AG04449 (cell line): ENCODE measurements at places on chromosomes 2 and 18.

DNA sequence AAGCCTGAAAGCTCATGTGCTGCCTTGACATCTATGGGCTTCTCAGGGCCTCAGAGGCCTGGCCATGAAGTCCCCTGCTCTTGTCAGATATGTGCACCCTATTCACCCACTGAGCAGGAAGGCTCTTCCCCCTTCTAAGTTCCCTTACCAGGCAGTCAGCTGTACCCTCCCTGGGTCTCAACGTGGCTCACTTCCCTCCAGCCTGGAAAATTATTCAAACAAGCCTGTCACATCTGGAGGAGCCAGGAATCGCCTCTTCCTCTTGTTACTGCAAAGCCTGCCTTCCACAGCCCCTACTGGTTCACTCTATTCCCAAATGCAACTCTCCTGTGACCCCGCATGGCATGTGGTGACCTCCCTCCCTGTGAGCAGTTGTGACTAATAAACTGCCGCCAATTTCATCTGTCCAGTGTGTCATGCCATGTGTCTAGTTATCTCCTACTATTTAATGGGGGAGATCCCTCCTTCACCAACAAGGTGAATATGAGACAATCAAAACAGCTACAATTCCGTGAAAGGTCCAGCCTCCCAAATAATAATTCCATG lies 8.4 kb upstream of the SERPINB8 start:
- DNase-seq = no peak

GRCh38 chr2:118013221-118013723 lies 598 bp downstream of the CCDC93 start:
- no peak for DNase-seq

DNA sequence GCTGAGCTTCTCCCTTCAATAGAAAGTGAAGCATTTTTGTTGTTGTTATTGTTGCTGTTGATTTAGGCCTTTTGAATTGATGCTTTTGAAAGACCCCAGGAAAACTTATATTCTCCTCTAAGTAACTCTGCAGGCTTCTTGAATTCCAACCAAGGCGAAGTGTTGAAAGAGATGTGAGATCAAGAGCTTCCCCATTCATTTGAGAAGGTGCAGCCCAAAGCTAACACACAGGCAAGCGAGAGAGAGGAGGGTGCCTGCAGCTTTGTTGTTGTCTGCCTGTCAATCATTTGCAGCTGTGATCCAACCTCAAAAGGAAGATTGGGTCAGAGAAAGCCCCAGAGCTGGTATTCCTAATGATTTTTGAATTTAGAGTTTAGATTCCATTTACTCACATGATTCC lies 963.6 kb upstream of the CNTNAP5 start:
- DNase-seq = no peak

GRCh38 chr2:61937098-61937497 lies 31.6 kb downstream of the COMMD1 start:
- DNase-seq = no peak

- DNase-seq = no peak
Observed at GRCh38 chr2:190849774-190850173, 30.8 kb upstream of the GLS start.

DNA sequence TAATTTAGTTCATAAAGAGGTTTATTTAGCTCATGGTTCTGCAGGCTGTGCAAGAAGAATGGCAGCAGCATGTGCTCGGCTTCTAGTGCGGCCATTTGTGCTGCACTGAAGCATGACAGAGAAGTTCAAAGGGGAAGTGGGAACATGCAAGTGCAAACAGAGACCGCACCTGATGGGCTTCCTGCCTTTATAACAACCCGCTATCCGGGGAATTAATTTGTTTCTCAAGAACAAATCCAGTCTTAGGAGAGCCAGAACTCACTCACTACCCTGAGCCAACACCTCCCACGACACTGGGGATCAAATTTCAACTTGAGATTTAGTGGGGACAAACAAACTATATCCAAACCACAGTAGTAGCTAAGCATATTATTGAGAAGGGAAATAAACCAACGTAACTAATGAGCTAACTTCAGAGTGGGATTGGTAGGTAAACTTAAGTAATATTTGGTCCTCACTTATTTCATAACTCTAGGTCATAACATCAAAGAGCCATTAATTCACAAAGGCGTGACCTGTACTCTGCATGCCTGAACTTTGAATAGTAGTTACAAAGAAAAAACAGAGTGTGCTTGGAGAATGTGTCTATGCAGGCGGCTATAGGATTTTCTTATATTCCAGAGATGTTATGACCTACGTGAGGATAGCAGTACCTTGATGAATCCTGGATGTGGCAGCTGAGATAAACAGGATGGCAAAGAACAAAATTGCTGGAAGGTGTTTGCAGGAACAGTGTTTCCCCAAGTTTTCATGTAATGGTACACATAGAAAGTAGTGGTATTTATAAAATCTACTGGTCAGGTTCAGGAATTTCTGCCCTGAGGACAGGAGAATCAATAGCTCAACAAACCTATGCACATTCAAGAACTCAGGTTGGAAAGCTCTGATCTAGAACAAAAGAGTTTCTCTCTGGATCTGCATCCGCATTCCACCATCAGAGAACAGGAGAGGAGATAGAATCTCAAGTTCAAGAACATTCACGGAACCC lies 845.9 kb upstream of the ID2 start:
- no peak for DNase-seq

DNA sequence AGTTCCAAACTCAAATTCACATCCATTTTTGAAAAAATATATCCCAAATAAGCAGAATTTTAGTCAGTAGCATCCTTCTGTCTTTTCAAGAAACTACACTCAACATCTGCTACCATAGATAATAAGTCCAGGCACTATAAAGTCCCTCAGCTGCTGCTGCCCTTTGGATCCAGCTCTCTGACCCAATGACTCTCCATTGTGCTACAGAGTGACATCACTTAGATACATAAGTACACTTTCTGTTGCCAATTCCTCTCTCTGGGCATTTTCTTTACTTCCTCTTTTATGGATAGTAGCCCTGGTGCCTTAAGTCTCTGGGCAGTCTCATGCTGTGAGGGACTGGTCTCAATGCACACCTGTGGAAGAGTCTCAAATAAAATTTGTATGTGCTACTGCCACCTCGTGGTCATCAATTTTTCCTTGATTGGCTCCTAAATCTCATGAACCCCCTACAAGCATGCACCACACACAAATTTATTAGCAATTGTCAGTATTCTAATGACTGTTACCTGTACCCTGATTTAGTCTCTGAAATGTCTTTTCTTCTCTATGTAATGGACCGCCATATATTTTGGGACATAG lies 219.2 kb downstream of the LRP1B start:
- DNase-seq = no peak

DNA sequence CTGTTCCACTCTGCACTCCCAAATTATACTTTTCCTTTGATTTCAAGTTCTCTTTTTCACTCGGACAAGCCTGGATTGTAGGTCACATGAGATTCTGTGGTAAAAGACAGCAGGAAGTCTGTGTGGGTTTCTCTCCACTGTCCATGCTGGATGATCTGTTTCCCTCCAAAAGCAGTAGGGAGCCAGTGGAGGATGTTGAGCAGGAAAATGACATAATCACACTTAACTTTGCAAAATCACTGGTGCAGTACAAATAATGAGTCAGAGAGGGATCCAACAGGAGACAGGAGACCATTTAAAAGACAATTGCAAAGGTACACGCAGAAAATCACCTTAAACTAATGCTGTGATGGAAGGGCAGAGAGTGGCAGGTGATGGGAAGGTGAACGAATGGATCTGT lies 301.3 kb downstream of the ZNF407 start:
- DNase-seq = no peak

GRCh38 chr2:88451811-88452564 lies 505 bp downstream of the FOXI3 start:
- DNase-seq = no peak

DNA sequence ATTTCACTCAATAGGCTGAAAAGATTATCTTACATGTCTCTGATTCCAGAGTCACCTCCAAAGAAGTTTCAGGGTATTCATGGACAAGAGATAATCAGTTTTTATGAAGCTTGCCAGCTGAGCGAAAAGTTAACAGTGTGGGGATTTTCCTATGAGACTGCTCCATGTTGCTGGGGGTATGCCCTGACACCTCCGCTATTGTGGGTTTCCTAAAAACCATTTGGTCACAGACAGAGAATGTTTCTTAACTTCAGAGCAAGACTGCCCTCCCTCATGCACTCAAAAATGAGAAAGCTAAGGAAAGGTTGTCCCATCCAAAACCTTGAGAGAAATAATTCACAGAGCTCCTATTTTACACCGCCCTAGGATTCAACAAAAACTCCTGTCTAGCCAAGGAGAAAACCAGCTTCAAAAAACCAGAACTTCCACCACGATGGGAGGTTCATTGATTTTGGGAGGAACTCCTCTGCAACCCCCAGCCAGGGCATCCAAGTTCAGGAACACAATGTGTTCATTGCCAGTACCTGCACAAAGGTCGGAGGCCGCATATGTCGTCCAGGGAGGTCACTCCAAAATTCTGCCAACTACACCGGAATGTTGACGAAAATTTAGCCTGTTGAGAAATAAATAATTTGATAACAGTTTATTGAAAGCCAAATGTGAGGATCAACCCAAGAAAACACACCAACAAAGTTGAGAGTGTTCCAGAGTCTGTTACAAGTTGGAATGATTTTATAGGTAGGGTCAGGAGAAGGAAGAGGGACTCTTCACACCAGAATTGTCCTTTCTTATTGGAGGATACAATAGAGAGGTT lies 104.3 kb downstream of the SP100 start:
- no peak for DNase-seq

DNA sequence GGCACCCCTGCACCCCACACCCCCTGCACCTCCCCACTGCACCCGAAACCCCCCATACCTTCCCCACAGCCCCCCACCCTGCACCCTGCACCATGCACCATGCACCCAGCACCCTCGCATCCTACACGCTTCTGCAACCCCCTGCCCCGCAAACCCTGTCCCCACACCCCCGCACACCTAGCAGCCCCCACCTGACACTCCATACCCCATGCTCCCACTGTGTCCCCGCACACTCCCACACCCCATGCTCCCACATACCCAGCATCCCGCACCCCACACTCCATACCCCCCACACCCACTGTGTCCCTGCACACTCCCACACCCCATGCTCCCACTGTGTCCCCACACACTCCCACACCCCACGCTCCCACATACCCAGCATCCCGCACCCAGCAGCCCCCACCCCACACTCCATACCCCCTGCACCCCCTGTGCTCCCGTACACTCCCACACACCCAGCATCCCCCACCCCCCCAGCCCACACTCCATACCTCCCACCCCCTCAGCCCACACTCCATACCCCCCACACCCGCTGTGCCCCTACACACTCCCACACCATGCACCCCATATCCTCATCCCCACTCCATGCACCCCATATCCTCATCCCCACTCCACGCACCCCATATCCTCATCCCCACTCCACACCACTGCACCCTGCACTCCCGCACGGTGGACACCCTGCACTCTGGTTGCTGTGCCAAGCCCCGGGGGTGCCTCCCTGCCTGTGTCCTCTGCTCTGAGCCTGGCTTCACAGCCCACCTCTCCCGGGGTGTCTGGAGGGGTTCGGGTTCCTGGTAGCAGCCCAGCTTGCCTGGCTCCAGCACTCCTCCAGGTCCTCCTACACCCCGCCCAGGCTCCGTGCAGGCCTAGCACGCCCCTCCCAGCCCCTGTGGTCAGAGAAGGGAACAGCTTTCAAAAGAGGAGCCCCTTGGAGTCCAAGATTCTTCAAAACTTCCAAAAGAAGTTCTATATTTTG lies 93.9 kb upstream of the CTDP1 start:
- DNase-seq = no peak

GRCh38 chr2:24492421-24493279 lies 1.6 kb downstream of the NCOA1 start:
- no peak for DNase-seq

DNA sequence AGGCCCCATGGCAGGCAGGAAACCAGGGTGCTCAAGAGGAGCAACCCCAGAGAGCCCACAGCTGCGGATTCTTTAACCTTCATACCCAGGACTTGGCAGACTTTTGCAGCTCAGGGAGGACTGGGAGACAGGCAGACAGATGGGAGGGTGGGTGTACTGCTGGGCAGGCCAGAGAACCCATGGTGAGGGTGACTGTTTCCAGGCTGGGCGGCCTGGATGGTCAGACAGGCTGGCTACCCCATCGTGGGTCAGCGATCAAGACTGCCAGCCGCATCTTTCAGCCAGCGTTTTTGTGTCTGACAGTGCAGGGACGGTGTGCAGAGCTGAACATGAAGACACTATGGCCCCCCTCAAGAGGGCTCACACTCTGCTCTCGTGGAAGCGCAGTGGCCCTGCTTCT lies 82.2 kb downstream of the MARCO start:
- DNase-seq = no peak

GRCh38 chr18:79493801-79494211 lies 98.1 kb downstream of the NFATC1 start:
- no peak for DNase-seq

- DNase-seq = no peak
Observed at GRCh38 chr2:240186191-240186725, 45.8 kb upstream of the OTOS start.

GRCh38 chr18:79528846-79529245 lies 133.1 kb downstream of the NFATC1 start:
- DNase-seq = no peak

DNA sequence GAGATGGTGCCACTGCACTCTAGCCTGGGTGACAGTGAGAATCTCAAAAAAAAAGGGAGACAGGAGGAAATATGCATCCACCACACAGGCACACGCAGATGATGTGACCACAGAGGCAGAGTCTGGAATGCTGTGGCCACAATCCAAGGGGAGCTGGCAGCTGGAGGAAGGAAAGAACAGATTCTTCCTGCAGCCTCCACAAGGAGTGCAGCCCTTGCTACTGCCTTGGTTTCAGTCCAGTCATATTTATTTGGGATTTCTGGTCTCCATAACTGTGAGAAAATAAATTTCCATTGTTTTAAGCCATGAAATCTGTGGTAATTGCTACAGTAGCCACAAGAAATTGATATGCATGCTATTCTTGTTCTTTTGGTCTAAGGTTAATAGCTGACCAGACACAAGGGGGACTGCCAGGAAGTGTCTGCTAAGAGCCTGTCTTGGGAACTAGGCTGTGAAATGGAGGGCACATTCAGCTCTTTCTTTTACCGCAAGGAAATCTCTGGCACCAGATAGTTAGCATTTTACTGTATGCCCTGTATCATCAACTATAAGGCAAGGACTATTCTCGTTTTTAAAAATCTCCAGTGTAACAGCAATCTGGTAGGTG lies 133.1 kb upstream of the SEC11C start:
- no peak for DNase-seq

- no peak for DNase-seq
Observed at GRCh38 chr2:216188559-216188850, 79.4 kb downstream of the XRCC5 start.

DNA sequence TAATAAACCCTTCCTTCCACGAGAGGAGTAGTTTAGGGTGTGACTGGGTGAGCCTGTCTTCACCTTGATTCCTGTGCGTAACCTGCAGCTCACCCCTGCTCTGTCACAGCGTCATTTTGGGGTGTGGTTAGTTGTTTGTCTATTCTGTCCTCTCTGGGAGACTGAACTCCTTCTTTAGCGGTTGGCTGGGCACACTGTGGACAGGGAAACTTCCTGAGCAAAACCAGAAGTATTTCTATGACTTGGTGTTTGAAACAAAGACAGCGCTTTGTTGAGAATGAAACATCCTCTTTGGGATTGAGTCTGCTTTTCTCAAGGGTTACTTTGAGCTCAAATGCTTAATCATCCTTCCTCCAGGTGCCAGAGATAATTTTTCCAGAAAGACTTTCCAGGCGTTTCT lies 270.7 kb downstream of the HRH4 start:
- DNase-seq = no peak

GRCh38 chr2:52916981-52917380 lies 850.6 kb upstream of the CHAC2 start:
- no peak for DNase-seq
